H1 (cell line): ENCODE measurements at places on chromosomes 5 and 9.

- no peak for DNase-seq
Measured at GRCh38 chr9:114369216-114370130, 18.3 kb downstream of the AKNA start.

GRCh38 chr5:166719991-166720390 lies 1571.5 kb upstream of the WWC1 start:
- DNase-seq = no peak

- DNase-seq = no peak
Measured at GRCh38 chr5:154228696-154229095, 38.2 kb downstream of the GALNT10 start.

DNA sequence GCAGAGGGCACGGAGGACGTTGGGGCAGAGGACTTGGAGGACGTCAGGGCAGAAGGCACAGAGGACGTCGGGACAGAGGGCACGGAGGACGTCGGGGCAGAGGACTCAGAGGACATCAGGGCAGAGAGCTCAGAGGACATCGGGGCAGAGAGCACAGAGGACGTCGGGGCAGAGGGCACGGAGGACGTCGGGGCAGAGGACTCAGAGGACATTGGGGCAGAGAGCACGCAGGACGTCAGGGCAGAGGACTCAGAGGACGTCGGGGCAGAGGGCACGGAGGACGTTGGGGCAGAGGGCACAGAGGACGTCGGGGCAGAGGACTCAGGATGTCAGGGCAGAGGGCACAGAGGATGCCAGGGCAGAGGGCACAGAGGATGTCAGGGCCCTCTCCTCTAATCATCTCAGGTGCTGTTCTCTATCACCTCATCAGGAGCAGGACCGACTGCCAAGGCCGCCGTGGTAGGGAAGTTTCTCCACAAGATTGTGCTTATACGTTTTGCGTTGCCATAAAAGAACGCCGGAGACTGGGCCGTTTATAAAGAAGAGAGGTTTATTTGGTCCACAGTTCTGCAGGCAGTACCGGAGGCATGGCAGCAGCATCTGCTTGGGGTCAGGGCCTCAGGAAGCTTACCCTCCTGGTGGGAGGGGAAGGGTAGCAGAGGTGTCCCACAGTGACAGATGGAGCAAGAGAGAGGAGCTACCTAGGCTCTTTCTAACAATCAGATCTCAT lies 29.4 kb upstream of the ADAMTS2 start:
- DNase-seq = no peak

DNA sequence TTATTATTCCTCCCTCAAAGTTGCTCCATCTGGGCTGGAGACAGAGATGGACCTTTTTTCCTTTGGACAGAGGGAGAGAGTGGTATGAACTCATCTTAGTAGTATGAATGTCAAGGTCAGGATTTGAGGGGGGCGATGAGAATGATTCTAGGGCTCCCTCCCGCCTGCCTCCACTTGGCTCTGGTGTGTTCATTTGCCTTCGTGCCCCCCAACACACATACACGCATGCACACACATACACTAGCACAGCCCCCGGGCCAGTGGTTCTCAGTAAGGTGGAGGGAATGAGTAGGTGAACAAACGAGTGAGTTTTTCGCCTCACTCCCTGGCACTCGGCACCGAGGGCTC lies 44.5 kb downstream of the ERGIC1 start:
- no peak for DNase-seq

DNA sequence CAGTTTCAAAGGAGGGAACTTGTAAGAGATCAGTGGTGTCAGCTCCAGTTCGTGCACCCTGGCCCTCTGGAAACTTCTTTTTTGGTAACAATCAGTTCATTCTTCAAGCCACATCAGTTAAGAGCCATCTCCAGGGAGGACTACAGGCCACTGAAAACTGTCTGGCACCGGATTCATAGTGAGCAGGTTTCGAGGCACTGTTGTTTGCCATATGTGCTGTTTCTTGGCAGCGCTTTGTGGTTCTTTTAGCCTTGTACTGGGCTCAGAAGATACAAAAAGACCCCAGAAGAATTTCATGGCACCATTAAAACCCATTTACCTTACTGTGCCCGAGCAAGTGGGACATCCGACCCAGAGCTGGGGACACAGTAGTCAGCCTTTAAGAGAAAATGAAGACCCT lies 68.5 kb downstream of the OTULIN start:
- DNase-seq = no peak

- DNase-seq = no peak
Measured at GRCh38 chr5:147686421-147686820, 96.1 kb downstream of the JAKMIP2 start.

DNA sequence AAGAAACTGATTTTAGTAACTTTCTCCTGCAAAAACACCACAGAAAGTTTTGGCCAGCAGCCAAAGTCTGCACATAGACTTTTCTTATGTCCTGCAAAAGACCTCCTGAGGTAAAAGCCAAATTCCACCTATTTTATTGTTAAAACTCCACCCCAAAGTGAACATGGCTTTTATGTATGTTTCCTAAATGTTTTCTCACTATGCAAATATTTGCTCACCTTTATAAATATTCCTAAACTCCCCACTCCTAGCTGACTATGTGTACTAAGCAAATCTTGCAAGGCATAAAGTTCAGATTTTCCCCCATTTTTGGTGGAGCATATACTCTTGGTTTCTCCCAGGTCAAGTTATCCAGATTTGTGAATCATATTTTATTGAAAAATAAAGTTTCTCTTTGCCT lies 446.2 kb downstream of the DNAH5 start:
- DNase-seq = no peak

- DNase-seq = no peak
Measured at GRCh38 chr9:38125889-38126288, 56.9 kb upstream of the SHB start.
